ELR (cell line): ENCODE measurements at places on chromosomes 16 and 17.

- no peak for DNase-seq
Measured at GRCh38 chr16:88020516-88020885, 69.3 kb downstream of the BANP start.

- DNase-seq = no peak
Measured at GRCh38 chr16:87098976-87099720, 218.0 kb downstream of the C16orf95 start.

DNA sequence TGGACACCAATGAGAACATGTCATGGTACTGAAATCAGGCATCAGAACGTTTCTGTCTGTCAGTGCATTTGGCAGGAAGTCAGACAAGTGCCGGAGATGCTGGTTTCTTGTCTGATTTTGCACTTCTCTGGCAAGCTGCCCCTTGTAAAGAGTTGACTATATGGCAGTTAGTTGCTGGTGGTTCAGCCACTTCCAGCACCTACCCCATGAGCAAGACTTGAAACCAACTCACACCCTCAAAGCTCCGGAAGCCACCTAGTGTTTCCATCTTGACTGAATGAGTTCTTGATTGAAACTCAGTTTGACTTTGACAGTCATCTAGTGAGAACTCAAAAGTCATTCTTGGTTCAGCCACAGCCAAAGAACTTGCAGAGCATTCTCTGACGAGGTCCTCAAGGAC lies 225.1 kb downstream of the SPECC1 start:
- no peak for DNase-seq

- DNase-seq = no peak
Measured at GRCh38 chr16:30787613-30788378, 791 bp upstream of the ZNF629 start.

DNA sequence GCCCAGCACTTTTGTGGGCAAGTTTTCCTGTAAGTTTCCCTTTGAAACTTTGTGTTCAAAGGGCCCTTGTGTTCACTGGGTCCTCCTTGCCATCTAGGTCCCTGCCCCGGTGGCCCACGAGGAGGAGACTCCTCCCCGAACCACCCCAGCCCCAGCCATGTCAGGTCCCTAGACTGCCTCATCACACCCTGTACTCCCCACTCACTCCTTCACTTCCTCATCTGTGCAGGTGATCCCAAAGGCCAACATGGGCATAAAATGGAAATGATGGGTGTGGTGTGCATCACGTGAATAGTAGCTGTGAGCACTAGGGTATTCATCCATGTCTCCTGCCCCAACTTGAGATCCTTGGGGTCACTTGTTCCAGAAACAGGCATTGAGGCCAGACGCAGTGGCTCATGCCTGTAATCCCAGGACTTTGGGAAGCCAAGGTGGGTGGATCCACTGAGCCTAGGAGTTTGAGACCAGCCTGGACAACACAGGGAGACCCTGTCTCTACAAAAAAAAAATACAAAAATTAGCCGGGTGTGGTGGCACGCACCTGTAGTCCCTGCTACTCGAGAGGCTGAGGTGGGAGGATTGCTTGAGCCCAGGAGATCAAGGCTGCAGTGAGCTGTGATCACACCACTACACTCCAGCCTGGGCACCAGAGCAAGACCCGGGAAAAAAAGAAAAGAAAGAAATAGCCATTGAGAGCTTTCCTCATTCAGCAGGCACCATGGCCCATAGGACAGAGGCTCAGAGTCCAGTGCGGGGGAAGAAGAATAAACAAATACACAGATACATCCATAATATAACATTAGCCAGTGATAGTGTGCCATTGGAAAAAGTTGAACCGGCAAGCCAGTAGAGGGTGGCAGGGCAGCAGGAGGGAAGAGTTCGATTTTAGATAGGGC lies 74.5 kb downstream of the KATNIP start:
- DNase-seq = no peak

- no peak for DNase-seq
Measured at GRCh38 chr17:55368706-55369105, 52.9 kb downstream of the MMD start.

DNA sequence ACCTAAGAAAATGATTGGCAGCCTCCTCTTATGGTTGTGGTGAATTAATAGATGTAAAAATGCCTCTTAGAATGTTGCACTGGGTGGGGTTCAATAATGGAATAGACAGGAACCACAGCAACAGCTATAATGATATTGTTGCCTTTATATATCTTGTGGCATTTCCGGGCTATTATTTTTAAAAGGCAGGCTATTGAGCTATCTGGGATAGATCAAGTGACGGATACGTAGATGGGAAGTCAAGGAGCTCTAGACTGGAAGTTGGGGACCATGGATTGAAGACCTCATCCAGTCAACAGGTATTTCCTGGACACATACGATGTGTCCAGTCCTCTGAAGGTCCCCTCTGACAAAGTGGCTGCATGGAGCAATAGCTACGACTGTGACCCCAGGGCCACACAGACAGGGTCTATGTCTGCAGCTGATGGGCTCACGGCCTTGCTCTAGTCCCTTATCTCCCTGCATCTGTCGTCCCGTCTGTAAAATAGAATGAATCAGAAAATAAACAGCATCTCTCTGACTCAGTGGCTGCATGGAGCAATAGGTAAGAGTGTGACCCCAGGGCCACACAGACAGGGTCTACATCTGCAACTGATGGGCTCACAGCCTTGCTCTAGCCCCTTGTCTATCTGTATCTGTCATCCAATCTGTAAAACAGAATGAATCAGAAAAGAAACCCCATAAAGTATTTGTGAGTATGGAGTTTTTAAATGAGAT lies 117.7 kb upstream of the FOXF1 start:
- peak; percentile 78 for DNase-seq

- DNase-seq = peak; percentile 99
Measured at GRCh38 chr17:54948380-54948779, 20.1 kb downstream of the COX11 start.

DNA sequence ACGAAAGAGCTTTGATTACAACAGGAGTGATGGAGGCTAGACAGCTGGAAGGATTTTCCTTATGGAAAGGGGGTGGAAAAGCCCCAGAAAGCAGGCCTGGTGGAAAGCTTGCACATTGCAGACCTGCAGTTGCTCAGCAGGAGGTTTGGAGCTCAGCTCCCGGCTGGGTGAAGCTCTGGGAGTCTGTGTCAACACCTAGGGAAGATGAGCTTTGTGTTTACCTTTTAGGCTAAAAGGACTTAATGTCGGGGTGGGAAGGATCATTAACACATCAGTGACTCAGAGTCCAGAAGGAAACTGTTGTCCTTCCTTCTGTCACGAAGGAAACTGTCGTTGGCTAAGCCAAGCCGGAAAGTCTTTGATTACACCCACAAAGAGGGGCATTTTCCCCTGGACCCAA lies 48.2 kb downstream of the RAP1GAP2 start:
- DNase-seq = no peak

DNA sequence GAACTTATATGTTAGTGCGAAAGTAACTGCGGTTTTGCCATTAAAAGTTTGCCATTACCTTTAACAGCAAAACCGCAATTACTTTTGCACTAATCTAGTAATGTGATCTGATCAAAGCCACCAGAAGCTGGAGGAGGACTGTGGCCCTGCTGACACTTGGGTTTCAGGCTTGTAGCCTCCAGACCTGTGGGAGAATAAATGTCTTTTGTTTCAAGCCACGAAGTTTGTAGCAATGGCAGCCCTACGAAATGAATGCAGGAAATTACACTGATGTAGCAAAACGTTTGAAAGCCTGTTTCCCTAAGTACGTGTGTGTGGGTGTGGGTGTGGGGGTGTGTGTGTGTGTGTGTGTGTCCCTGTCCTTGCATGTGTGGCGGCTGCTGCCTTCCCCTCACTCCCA lies 66.6 kb downstream of the WSB1 start:
- DNase-seq = no peak

- DNase-seq = no peak
Measured at GRCh38 chr17:28142305-28142704, 99.8 kb downstream of the NLK start.

GRCh38 chr16:10136916-10137315 lies 45.3 kb downstream of the GRIN2A start:
- DNase-seq = no peak

- peak; percentile 40 for DNase-seq
Measured at GRCh38 chr16:27920391-27920891, 143.1 kb downstream of the GSG1L start.

DNA sequence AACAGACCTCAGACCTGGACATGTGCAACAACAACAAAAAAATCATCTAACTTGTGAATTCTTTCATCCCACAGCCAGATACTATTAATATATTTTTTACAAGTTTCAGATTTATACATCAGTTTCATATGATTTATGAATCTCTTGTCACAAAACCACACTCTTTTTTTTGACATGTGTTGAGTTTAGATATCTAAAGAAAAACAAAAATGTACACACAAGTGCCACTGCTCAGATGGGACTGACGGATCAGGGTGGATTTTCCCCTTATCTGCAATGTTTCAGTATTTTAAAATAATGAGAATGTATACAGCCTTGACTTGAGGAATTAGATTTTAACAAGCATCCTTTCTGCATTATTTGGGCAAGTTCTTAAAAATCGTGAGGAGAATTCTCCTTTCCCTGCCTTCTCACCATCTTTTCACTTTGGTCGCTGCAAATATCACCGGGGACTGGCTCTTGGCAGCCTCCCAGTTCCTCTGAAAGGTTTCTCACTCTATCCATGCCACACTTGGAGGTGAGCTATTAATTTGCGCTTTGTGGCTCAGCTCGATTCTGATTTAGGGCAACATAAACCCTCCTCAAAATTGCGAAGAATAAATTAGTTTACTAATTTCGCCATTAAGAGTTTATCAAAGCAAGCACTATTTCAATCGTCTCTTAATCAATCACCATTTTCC lies 225.7 kb downstream of the XYLT1 start:
- no peak for DNase-seq

DNA sequence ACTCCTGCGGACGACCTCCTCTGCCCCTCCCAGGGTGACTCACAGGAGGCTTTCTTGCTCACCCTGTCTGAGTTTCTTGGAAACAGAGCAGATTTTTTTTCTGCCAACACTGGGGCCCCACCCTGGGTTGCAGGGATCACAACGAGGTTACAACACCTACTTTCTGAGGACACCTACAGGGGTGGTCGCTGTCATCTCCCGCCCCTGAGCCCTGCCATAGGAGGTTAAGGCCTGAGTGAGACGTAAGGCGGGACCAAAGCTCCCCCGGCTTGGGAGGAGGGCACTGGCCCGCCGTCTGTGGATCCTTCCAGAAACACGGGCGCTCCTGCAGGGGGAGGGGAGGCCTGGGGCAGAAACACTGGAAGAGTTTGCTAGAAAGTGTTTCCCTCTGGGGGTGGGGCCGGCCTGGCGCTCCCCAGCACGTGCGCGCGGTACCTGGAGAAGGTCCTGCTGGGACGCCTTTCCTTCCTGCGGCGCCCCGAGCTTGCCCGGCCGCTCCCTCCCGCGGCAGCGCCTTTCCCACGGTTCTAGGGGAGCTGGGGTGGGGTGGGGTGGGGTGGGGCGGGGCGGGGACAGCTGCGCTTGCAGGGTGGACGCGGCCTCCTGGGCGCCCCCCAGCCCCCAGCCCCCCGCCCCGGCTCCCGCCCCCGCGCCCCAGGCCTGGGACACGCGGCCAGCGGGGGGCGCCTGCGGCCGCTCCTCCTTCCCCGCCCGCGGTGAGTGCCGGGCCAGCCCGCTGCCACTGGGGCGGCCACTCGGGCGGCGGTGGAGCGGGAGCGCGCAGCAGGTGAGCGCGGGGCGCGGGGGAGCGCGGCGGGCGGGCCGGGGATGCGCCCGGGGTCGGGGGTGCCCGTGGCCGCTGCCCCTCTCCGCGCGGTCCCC lies 20.7 kb upstream of the ADCY7 start:
- DNase-seq = peak; percentile 90

DNA sequence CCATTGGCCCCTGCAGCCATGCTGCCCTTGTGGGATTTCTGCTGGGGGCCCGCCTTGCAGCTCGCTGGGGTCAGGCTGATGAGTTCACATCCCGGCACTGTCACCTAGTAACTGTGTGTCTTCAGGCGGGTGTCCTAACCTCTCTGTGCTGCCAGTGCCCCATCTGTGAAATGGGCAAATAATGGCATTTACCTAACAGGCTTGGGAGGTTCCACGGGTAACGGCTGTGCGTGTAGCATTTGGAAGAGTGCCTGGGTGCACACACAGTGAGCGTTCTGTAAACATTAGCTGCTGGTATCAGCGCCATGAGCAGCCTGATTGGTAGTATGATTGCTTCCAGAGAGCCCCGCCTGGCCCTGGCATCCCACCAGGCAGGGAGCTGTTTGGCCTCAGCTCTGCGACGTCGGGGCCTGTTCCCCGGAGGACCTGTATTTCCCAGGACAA lies 167.3 kb upstream of the GSE1 start:
- DNase-seq = no peak

DNA sequence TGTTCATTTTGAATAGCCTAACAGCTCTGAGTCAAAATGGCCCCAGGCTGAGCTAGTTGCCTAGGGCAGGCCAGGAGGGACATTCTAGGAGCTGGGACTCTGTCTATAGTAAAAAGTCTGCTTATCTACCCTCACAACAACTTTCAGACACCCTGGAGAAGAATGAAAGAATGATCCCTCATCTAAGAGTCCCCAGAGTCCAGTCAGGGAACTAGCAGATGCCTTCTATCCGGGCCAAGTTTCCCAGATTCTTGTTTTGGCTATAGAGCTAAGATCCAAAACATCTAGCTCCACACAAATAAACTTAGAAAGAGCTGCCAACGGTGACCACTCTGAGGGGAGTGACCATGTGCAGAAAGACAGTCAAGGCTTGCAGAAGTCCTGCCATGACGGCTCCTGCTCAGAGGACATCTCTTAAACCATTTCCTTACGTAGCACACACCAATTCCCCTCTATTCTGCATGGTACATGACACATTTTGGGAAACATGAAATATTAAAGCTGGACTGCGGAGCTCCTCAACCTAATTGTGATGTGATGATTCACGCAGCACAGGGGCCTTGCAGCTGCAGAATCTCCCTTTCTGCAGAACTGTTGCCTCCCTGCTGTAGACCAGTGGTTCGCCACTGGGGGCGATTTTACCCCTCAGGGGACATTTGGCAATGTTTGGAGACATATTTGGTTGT lies 24.2 kb downstream of the FAM20A start:
- peak; percentile 55 for DNase-seq

DNA sequence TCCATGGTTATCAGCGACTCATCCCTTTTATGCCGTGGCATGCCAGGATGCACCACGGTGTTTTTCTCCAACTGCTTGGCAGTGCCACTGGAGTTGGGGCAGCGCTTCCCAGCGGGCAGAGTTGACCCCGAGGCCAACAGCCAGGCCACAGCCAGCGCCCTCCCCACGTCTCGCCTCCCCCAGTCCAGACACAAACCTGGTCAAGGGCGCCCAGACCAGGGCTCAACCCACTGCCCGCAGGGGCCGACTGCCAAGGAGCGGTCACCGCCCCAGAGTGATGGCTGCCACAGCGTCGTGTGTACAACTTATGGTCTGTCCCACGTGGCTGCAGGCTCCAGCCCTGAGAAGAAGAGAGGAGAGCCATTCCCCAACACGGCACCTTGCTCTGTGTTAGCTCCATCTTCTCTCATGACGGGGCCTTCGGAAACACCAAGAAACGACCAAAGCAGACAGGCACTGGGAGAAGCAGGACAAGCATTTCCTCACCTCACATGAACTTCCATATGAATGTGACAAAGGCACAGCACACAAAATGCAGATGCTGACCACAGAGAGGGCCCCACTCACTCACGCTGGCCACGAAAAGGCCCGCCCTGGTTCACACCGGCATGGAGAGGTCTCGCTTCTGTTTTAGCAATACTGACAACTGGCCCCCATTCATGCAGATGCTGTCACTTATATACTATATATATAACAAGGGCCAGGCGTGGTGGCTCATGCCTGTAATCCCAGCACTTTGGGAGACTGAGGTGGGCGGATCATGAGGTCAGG lies 27.0 kb downstream of the AXIN1 start:
- DNase-seq = no peak
